CD4-positive, alpha-beta T cell treated with Interleukin-12 subunit alpha and Interleukin-12 subunit beta, for 1 hour (primary cell): ENCODE measurements at places on chromosomes 2 and 18.

DNA sequence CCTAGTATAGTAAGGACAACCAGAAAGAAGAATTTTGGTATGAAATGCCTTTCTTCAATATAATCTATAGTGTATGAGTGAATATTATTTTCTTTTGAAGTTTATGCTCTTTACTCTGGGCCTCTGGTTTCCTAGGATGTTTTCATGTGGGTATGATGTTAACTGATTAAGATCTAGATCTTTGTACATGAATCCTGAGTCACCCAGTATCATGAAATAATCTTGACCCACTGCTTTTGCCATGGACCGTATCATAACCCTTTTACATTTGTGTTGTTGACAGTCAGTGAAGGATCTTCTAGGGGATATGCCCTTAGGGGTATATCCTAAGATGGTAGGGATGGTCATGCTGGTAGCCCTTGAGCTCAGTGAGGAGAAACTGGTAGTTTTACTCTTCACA is 100.3 kb downstream of the RAB3GAP1 start:
- DNase-seq: no peak

- no peak for DNase-seq
These were observed 161.1 kb upstream of the SLC39A10 start for GRCh38 chr2:195495966-195496365.

- no peak for DNase-seq
These were observed 21.0 kb downstream of the FHL2 start for GRCh38 chr2:105377871-105378270.

GRCh38 chr2:30310955-30311354 is 79.6 kb downstream of the LBH start:
- no peak for DNase-seq

GRCh38 chr2:7205151-7205830 is 288.1 kb downstream of the RNF144A start:
- DNase-seq: no peak

- no peak for DNase-seq
These were observed 56.1 kb upstream of the CHRNA1 start for GRCh38 chr2:174820361-174820760.

DNA sequence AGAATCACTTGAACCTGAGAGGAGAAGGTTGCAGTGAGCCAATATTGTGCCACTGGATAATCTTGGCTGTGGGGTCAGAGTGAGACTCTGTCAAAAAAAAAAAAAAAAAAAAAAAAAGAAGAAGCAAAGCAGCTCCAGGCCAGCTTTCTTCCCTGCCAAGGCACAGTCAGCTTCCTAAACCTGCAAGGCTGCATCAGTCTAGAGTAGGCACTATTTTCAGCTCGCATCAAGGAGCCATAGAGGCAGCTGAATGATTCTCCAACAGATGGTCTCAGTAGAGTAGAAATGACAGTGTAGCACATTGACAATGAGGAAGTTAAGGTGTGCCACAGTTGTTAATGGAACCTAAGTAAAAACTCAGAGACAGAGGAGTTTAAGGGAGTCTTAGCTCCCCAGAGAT is 35.6 kb downstream of the BMP10 start:
- no peak for DNase-seq

DNA sequence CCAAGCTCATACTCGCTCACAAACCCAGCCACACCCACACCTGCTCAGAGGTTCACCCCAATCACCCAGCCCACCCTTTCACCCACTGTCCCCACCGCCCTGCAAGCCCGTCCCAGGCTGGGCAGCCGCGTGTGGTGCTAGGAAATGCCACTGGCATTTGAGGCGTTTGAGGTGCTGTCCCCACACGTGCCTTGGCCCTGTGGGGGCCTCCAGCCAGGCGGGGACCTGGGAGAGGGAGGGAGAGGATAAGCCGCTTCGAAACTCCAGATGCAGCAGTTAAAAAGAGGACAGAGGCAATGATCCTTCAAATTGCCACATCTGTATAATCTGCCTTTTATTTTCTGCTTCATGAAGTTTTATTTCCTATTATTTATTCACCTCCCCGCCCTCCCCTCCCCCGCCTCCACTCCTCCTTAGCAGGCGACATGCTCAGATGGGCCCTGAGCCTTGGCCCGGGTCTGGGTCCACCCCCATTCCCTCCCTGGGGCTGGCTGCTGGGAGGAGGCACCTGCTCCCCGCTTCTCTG is 35.9 kb downstream of the PSD4 start:
- DNase-seq: no peak

GRCh38 chr2:168029071-168029470 is 218.3 kb downstream of the STK39 start:
- no peak for DNase-seq

DNA sequence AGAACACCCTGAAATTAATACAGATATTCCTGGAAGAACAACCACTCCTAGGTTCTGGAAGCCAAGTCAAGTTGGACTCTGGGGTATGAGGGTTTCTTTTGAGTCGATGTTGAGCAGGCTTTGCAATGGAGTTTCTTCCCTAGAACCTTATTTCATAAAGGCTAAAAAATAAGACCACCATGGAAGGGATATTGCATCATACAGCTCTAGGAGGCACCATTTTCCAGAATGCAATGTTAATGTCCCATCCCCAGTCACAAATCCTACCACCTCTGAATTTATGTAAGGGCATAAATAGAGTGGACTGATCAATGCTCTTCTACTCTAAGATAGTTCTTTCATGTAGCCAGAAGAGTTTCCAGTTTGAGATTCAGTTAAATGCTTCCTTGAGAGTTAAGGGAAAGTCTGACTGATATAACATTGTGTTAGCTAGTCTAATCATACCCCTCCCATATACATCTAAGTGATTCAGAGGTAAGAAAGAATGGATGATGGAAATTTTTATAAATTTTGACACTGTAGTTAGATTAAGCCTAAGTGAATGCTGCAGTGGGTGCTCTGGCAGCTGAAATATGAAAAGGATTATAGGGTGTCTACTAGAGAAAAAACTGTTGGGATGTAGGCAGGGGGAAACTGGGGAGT is 22.0 kb downstream of the ARHGAP15 start:
- no peak for DNase-seq

GRCh38 chr2:1556776-1557466 is 143.7 kb downstream of the TPO start:
- no peak for DNase-seq

DNA sequence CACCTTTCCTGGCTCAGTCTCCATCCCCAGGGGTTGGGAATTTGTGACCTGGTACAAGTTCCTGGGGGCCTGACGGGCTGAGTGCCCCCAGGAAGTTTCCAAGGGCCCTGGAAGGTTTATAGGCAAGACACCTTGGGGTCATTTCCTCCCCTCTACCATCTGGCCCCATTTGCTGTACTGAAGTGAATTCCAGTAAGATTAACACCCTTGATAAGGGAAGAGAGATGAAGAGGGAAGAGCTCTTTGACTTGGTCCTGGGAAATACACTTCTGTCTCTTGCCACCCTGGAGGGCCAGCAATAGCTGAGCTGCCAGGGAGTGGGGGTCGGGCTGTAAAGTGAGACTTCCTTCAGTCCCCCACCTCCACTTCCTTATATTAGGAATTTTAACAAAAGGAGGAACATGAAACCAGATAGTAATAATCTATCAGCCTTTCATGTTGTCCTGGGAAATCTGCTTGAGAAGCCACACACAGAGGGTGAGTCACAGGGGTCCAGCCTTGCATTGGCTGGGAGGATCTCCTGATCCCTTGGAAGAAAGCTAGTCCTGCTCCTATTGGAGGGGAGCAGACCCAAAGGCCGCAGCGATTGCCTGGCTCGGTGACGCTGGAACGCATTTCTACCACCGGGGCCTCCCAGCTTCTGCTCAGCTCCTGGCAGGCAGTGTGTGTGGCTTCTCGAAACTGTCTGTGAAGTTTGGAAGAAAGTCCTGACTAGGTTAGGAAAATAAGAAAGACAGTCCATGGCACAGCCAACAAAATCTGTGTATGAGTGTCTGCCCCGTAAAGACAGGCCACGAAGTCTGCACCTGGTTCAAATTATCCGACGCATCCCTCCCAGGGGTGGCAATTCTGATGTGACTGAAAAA is 87.3 kb downstream of the ACAA2 start:
- DNase-seq: no peak

DNA sequence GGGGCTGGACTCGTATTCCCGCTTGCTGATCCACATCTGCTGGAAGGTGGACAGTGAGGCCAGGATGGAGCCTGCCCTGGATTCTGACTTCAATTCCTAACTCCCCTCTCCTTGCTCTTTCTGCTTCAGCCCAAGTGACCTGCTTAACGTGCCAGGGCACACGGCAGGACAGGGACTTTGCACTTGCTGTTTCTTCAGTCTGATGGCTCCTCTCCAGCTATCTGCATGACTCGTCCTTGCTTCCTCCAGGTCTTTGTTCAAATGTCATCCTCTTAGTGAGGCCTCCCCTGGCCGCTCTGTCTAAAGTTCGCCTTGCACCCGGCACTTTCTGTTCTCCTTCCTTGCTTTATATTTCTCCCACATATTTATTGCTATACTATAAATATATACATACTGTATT is 357.6 kb downstream of the MTX2 start:
- DNase-seq: no peak

GRCh38 chr2:118764855-118765254 is 82.6 kb downstream of the EN1 start:
- no peak for DNase-seq
